SK-N-SH treated with all-trans-retinoic acid at 6 μM for 48 hours (cell line): ENCODE measurements at places on chromosomes 2 and 18.
A peak's percentile ranks its signal among the peaks of the same experiment; 100 is the strongest.

DNA sequence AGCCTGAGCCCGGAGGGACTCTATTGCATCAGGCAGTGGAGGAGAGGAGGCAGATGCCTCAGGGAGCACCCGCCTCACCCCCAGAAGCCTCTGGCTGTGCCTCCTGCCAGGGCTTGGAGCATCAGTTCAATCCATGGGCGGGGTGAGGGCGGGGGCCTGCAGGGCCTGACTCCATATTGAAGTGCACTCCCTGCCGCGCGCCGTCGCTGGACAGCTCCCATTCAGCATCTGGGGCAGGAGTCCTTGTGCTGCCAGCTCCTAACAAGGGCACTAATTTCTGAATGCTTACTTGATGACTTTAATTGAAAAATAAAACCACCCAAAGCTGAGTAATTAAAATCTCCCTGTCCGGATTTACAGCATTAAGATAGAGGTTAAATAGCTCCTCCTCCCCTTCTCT is 23.8 kb downstream of the C1QL2 start:
- ATAC-seq, result no peak

- ATAC-seq, result peak; percentile 98
Observed at GRCh38 chr18:9951022-9951859, 37.4 kb downstream of the VAPA start.

DNA sequence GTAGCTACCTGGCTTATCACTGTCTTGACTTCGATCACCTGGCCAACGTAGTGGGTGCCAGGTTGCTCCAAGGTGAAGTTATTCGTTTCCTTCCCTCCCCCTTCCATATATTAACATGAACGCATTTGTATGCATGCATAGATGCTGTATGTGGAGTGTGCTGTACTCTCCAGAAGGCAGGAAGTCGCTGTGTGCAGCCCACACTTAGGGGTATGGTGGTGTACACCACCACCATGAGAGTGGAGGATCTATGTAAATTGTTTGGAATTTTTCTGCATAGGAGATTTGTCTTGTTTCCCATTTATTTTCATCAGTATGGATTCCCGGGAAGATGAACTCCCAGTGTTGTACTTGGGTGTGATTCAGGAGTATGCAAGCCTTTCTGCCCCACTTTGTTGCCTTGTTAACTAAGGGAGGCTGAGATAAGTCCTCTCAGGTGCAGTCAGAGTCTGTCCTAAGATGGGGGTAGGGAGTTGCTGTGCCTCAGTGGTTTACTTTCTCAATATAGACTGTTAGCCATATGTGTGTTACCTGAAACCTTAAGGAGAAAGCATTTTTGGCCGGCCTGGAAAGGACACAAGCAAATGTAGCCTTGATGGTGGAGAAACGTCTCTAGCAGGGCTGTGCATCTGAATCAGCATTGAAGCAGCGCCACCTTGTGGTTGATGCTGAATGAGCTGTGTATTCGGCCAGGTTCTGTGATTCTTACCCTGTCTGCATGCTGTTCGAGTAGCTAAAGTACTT is 149.8 kb downstream of the TANC1 start:
- peak; percentile 98 for ATAC-seq

- ATAC-seq, result no peak
Observed at GRCh38 chr2:238023608-238024007, 37.2 kb upstream of the SCLY start.

- ATAC-seq, result no peak
Observed at GRCh38 chr2:123101434-123101833, 923.7 kb upstream of the CNTNAP5 start.

- peak; percentile 86 for ATAC-seq
Observed at GRCh38 chr18:32383050-32383819, 87.4 kb downstream of the GAREM1 start.

- ATAC-seq, result no peak
Observed at GRCh38 chr2:14348247-14348646, 284.3 kb upstream of the LRATD1 start.

- ATAC-seq, result no peak
Observed at GRCh38 chr2:172153757-172154156, 51.1 kb upstream of the DLX2 start.

DNA sequence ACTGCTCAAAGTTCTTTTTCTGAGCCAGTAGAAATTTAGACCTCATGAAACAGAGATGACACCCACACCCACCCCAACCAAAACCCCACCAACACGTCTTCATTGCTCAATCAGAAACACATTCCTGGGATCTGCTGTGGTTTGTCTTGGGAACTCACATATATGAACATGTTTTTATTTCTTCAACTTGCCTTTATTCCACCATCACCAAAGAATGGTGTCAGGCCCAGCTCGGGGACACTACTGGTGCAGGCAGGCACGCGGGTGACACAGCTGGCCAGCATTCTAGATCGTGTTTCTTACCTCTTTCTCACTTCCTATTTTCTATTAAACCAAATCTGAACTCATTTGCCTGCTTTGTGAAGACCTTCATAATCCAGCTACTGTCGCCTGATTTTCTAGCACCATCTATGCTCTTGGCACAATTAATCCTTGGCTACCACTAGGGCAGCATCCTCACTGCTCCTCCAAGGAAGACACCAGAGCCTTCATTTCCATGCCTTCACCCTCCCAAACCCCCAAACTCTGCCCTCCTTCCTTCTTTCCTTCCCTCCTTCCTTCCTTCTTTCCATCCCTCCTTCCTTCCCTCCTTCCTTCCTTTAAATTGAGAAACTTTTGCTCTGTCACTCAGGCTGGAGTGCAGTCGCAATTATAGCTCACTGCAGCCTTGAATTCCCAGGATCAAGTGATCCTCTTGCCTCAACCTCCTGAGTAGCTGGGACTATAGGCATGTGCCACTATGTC is 157.1 kb downstream of the BCL2 start:
- ATAC-seq, result no peak

DNA sequence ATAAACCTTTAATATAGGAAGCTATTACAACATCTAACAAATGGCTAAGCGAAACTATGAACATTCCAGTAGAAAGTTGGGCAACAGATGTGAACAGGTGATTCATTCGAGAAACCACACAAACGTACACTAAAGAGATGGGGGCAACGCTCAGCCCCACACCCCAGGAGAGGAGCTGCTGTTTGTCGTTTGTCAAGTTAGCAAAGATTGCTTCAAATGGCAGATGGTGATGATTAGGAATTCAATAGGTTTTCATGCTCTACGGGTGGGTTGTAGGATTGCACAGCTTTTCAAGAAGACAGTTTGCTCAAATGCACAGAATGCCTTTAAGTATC is 154.7 kb upstream of the HDAC4 start:
- no peak for ATAC-seq

DNA sequence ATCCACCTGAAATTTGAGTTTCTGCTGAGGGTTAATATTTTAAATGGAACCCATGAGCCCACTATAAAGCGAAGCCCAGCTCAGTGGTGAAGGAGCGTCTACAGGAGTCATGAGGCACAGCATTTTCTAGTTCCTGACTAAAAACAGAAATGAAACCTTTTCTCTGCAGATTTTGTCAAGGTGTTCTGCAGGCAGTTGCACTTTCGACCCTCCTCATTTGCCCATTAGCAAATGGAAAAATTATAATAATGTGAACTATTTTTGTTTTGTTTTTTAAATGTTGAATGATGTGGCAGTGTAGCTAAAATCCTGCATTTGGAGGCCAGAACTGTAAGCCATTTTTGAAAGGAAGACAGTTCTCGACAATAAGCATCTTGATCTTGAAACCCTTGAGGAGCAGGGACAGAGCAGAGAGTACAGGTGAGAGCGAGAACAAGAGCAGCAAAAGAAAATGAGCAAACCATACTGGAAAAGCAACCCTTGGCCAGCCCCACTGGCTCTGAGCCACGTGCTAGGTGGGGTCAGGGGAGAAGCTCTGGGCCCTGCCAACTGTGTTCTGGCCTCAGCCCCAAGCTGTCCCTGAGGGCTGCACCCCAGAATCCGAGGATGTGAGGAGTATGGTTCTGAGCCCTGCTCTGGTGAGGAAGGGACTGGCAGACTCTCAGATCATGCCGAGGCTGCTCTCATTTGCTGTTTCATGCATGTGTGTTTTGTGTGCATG is 26.4 kb upstream of the COPS8 start:
- no peak for ATAC-seq
